ENCODE measurements at places on chromosomes 2 and 18. TPM values are rescaled to one million over a fixed set of nuclear protein-coding genes. Genes with fewer than 3 reads are reported as not detected.

Gene ADGRF3
- polyA plus RNA-seq, result 2.0 TPM

Gene TDRD15
- polyA plus RNA-seq, result not detected

Gene FAM237A
- not detected for polyA plus RNA-seq

Gene CD207
- not detected for polyA plus RNA-seq

Gene GAL3ST2
- 0.33 TPM for polyA plus RNA-seq

Gene THOC1
- 156 TPM for polyA plus RNA-seq

Gene MPP4
- 0.23 TPM for polyA plus RNA-seq

Gene DHRS9
- 0.73 TPM for polyA plus RNA-seq

DNA sequence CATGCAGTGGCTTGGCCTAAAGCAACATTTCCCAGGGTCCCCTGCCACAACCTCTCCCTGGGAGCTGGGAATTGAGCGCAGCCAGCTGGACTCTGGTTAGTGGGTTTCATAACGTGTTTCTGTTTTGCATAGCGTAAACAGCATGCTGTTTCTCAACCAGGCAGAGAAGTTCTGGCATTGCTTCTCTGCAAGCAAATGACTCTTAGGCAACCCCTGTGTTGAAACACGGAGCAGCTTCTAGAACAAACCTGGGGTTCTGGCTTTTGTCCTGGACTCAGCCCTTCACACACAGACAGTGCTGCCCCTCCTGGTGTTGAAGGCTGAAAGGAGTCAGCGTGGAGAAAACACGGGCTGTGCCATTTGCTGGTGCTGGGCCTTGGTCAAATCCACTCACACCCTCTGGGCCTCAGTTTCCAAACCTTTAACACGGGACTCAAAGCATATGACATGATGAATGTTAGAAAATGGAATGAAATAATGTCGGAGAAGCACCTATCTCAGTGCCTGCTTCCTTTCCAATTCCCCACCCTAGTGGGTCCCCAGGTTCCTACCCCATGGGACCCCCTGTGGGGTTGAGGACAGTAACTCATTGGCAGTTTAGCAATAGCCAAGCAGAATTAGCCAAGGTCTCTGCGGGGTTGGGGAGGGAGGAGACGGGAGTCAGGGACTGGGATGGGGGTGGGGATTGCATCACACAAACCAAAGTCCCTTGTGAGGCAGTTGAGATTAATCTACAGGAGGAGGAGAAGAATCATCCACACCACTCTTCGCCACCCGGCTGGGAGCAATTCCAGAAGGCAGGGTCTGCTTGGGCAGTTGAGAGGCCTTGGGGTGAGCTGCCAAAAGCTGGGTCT, 30.2 kb upstream of the IL1R2 start:
- DNase-seq, result peak; percentile 90

GRCh38 chr2:64626963-64627760, 26.6 kb downstream of the SERTAD2 start:
- no peak for DNase-seq

DNA sequence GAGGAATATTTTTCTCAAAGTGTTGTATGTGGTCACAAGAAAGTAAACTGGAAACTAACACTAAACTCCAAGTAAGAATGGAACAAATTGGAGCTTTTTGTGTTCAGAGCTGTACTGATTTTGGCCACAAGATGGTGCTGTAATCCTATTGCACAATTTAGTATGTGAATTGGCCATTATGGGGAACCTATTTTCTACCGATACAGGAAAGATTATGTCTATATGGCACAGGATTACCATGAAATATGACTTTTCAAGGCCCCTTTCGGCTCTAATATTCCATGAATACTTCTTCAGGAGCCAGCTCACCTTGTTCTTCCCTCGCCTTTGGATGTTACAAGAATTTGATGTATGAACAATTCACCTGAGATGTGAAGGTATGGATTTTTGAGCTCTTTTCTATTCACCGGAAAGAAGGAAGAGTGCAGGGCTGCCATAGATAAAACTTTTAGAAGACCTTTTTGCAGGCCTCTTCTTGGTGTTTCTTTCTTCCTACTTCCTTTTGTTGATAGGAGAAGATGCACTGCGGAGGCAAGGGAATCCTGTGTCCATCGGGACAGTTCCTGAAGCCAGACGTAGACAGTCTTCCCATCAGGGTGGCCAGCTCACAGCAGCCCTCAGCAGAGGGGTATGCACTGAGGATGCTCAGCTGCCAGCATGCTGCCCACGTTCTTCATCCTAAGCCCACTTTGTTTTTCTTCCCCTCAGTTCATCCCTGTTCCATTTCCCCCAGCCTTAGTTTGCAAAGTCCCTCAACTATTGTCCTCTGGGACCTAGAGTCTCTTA, 13.3 kb downstream of the MRPL44 start:
- peak; percentile 56 for DNase-seq

DNA sequence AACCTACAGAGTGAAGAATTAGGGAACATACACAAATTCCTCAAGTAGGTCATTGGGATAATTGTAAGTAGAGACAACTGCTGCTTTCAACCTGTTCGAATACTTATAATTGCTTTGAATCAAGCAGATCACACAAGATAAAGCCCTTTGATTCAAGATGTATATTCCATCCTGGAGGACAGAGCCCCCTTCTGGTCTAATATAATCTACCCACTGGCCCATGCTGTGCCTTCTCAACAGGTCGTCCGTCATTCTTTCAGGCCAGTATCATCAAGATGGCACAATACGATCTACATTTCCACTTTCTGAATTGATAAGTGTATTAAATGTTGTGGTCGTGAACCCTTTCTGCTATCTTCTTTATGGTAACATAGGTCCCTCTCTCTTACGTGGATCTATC, 387.0 kb upstream of the CDH19 start:
- no peak for DNase-seq

GRCh38 chr2:72846171-72847095, 20.6 kb upstream of the EXOC6B start:
- DNase-seq, result no peak

DNA sequence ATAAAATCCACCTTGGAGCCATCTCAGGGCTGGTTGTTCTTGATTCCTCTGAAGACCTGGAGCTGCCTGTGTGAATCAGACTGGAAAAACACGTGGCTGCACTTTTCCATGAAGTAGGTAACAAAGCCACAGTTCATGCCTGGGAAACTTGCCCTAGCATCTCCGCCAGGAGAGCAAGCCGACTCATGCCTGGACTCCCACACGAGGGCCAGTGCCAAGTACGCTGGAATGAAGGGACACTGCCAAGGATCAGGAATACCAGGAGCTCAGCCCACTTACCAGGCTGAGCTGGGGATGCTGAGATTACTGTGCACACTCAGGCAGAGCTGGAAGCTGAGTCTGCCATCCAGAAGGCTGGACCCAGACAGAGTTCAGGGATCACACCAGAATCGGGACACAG, 10.9 kb upstream of the FHL2 start:
- DNase-seq, result no peak

DNA sequence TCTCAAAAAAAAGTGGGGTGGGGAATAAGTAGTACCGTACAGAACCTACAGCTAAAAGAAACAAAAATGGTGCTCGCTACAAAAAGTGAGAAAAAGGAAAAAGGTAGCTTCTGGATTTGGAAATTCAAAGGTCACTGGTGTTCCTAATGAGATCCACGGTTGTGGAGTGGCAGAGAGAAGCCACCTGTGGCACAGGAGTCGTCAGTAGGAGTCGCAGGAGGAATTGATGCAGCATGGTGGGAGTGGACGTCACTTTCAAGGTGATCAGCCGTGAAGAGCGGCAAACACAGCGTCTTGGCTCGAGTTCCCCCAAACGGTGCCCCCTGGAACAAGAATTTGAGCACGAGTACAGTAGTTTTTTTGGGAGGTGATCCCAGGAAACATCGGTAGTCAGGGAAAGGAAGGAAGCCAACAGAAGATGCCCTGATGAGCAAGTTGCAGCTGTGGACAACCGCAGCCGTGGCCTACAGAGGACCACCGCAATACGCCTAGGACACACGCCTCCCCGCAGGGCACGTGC, 1.4 kb upstream of the TTL start:
- DNase-seq, result no peak

DNA sequence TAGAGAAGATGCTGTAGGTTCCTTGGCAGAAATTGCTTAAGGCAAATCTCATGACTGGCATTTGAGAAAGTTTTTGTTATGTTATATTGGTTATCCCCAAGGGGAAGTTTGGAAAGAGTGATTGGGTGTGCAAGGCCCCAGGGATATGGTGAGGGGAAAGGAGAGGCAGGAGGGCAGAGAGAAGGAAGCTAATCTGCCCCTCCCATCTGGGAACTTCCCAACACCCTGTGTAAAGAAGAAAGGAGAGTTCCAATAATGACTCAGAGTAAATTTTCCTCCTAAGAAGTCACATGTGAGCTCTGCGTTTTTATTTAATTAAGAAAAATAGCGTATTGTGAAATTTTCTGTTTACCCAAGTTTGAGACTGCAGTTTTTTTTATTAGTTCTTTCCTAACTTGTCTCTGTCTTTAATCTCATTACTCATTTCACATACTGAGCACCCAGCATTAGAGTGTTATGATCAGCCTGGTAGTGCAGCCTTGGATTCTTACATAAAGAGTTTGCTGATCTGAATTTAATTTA, 3.1 kb upstream of the KYNU start:
- DNase-seq, result peak; percentile 6

- DNase-seq, result no peak
These were observed 56.9 kb downstream of the CTIF start for GRCh38 chr18:48595703-48596218.

DNA sequence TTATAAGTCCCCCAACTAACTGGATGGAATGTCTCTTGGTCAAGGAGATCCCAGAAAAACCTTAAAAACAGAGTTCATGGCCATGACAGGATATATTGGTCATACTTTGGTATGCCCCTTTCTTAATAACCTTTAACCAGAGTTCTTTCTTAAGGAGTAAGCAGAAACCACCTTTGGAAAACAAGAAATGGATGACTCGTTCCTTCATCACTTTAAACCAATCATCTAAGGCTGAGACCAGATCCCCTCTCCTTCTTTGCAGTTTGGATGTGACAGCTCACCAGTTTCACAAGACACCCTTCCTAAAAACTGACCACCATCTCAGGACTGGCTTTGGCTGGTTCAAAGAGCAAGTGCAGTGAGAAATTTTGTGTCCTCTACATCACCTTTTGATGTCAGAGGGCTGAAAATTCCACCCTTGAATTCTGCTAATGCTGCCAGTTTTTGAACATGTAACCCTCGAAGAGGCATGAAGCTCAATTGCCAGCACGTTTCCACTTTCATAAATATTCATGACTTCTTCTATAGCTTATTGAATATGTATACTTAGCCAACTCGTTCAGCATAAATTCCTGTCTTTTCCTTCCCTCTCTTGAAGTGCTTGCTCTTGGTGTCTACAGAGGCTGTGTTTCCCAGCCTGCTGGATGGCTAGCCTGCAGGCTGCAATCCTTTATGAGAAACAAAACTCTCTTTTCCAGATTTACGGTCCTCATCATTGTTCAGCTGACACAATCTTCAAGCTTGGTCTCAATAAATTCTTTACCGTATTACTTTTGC, 1323.5 kb upstream of the TMEFF2 start:
- DNase-seq, result no peak

- DNase-seq, result no peak
These were observed 92.1 kb downstream of the CDH19 start for GRCh38 chr18:66511792-66512191.

Data from right lung (tissue), 10 donors.